ENCODE measurements at places on chromosomes 5 and 9.
A peak's percentile ranks its signal among the peaks of the same experiment; 100 is the strongest.

DNA sequence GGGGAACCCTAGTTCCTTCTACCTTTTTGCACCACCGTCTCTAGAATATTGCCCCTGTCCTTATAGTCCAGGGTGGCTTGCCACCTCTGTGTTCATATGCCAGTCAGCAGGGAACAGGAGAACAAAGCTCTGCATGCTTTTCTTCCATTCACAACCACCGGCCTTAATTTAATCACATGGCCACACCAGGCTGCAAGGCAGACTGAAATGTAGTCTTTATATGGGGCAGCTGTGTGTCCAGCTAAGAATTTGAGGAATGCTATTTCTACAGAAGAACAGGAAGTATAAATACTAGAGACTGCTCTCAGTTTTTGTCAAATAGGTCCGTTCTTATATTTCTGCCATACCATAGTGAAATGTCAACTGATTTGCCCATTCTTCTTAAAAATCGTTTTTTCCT lies 5.8 kb downstream of the C5orf22 start:
- no peak for DNase-seq

DNA sequence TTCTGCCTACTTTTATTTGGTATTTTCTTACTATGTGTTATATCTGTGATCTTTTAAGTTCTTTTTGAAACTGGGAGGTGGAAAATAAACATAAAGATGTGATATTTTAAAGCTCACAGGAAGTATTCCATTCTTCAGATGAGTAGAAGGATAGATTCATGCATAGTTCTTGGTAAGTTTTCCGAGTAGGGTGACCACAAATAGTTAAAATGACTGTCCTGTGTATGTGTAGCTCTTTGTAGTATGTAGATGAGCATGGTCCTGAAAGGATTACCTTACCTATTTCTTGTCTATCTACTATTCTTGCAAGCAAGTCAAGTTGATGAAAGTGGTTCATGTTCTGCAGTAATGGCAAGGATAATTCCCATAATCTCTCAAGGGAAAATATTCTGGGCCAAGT lies 47.7 kb downstream of the SRFBP1 start:
- no peak for DNase-seq

DNA sequence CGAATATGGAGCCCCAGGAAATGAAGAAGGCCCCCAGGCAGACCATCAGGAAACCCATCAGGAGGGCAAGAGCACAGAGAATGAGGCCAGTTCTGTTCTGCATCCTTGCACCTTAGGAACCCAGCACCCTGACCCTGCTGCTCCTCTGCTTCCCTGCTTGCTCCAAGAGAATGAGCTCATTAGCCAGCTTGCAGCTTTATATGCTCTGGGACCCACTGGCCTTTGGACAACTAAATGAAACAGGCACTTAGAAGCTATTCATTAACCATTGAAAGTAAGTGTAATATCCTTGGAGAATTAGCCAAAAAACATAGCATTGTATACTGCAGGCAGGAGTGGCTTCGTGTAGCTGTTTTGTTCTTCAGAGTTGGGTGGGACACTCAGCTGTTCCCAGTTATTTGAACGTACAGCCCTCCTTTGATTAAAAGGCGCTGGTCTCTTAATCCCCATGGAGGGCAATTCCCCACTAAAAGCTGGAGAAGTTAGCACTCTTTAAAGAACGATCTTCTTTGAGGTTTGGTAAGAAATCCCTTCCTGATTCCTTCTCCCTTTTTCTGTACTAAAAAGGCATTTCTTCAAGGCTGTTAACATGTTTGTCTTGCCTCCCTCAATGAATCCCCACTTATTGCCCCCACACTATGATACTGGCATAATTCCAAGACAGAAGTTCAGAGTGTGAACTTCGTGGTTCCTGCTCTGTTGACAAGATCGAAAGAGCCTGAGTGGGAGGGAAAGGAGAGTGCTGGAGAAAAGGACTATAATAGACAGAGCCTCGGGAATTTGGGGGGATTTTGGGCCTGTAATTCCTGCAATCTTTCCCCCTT lies at the start of gene TMEM252:
Gene TMEM252, minus strand, starts transcription at position 172 of the 824 bp plus-strand sequence. Its CDS starts 69 bp downstream, at position 103.
- DNase-seq, result no peak

DNA sequence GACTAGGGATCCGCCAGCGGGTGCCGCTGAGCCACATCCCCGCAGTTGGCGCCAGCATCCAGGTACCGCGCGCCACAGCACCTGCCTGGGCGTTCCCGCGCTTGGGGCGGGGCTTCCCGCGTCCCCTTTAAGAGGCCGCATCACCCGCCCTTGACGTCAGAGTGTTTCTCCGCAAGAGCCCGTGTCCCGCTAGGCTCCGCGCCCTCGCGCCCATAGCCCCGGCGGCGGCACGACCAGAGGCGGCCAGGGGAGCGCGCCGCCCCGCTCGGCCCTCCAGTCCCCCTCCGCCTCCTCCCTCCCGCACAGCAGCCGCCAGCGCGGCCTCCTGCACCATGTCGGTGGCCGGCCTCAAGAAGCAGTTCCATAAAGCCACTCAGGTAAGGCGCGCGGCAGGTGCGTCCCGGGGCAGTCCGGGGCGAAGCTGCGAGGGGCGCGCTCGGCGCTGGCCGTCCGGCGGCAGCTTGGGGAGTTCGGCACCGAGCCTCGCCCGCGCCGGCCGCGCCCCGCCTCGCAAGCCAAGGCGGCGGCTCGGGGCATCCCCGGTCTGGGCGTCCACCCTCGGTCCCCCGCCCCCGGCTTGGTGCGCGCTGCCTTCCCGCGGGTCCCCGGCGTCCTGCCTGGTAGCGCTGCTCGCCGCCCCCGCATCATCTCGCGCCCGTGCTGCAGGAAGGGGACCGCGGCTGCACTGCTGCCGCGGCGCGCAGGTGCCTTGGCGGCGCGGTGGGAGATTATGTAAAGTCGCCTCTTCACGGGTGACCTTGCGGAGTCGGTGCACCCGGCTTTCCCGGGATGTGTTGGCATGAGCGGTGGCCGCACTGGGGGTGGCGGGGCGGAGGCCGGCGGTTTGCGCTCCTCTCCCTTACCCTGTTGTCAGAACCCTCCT lies at the start of gene SH3GL2:
Gene SH3GL2, plus strand, starts transcription at position 156 of the 883 bp plus-strand sequence.
- no peak for DNase-seq

DNA sequence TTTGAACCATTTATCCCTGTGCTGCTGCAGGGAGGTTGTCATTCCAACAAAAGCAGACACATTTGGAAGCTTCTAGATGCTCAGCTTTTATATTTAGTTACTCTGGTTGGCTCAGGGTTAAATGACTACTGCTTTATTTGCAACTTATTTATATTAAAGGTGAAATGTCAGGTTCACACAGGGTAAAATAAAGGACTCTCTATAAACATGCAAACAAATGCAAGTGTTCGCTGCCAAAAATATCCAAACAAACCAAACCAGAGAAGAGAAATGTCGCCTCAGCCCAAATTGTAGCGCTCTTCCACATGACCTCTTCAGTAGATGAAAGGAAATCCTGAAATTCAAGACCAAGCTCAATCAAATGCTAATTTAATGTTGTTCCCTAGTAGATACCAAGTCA lies 57.0 kb upstream of the LIFR start:
- no peak for DNase-seq

DNA sequence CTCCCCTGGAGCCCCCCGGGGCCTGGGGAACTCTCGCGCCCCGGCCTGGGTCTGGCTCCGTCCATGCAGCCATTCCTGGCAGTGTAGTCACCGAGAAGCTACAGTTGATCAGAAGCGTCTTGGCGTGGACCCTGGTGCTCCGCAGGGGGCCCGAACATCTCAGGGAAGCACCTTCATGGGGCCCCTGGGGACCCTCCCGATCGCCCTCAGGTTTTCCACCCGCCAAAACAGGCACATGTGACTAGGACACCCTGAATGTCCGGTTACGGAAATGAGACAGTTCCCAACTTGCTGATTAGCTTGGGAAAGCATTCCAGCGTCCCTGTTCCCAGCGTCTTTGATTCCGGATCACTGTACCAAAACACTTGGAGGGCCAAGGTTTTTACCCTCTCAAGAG lies 472 bp downstream of the FBXO4 start:
- peak; percentile 28 for DNase-seq

DNA sequence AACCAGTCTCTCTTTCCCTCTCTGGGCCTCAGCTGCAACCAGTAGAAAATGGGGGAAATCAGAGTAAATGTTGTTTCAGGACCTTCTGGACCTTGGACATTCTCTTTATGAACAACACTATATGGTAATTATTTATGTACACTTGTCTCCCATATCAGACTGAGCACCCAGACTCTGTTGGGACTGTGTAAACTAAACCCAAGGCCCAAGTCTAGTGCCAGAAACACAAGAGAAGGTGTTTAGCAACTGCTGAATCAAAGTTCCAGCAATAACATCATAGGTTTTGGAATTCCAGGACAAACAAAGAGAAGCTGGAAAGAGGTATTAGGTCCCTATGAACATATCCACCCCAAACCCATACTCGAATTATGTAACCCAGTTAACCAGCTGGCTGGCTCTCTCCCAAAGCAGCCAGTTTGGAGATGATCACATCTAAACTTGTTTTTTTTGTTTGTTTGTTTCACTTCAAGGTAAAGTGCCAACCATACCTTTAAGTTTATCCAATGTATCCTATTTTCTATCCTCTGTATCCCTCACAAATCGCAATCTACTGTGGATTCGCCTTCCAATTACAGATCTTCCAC lies 1.9 kb upstream of the RNF38 start:
- no peak for DNase-seq

GRCh38 chr5:52893105-52893504 lies 96.0 kb upstream of the ITGA2 start:
- DNase-seq, result no peak

GRCh38 chr9:105447386-105447813 lies 434 bp upstream of the FSD1L start:
- no peak for DNase-seq

DNA sequence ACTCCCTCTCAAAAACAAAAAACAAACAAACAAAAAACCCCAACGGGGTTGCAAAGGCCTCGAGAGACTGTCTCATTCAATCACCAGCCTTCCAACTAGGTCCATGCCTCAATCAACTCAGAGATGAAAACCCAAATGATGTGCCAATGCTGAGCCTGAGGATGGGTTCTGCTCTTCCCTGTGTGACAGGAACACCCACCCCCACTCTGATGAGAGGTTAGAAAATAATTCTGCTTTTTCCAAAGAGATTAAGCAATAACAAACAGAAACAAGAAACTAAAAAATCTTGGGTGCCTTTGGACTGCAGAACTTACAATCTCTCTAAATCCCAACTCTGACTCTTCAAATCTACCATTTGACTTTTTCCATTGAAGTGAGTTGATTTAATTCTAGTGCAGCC lies 25.5 kb upstream of the FBP1 start:
- no peak for DNase-seq

- DNase-seq, result no peak
Measured at GRCh38 chr5:148509893-148510292, 126.1 kb downstream of the FBXO38 start.

- DNase-seq, result no peak
Measured at GRCh38 chr9:127178686-127179632, 56.5 kb upstream of the ANGPTL2 start.

DNA sequence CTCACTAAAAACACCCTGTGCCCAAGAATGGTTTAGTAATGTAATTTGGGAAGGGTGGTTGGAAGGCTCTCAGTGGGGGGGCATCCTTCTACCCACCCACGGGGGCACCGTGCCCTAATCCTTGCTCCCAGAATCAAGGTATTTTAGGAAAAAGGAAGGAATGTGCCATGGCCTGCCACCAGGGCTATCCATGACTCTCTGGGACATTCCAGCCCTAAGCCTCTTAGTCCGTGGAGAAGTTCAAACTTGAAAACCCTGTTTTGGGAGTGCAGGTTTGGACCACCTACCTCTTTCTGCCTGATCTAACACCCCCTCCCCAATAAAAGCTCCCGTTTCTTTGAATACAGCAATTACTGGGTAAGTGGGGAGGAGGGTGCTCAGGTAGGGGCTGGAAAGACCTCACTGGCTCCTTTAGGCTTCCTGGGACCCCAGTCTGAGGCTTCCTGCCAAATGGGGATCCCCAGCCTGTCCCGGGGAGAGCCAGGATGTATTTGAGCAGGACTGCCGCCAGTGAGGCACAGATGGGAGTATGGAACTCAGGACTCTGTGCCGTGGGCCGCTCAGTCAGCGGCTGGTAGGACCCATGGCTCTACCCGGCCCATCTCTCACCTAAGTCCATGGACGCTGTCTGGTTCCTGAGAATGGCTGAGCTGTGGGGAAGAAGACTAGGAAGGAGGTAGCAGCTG lies 3.6 kb upstream of the PITX1 start:
- DNase-seq, result no peak

- no peak for DNase-seq
Measured at GRCh38 chr5:51138164-51138563, 245.1 kb upstream of the ISL1 start.

All from stimulated activated CD4-positive, alpha-beta T cell treated with anti-CD3 and anti-CD28 coated beads, Interleukin-4, amount 100 ng/mL, for 1 hour (primary cell).